Fibroblast of skin of abdomen (primary cell): ENCODE measurements at places on chromosomes 2 and 18.

DNA sequence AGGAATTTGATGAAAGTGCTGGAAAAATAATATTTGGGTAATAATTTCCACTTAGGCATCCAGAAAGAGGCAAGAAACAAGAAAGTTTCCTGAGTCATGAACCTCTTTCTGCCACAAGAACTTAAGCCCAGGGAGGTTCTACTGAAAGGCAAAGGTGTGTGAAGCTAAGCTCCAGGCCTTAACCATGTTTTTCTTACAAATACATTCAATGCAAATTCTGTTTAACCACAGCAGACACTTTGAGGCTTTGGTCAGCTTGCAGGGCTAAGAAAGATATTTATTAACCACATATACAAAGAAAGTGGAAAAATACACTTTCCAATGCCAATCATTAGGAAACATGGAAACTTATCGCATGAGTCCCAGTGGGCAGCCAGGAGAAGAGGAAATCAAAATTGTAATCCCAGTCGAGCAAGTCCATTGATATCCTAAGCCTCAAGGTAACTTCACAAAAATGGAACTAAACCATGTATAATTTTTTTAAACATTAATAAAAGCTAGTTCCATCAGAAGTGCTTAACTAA is 68.3 kb downstream of the PIEZO2 start:
- no peak for DNase-seq

- no peak for DNase-seq
These were observed 1.8 kb upstream of the PCARE start for GRCh38 chr2:29075894-29076705.

DNA sequence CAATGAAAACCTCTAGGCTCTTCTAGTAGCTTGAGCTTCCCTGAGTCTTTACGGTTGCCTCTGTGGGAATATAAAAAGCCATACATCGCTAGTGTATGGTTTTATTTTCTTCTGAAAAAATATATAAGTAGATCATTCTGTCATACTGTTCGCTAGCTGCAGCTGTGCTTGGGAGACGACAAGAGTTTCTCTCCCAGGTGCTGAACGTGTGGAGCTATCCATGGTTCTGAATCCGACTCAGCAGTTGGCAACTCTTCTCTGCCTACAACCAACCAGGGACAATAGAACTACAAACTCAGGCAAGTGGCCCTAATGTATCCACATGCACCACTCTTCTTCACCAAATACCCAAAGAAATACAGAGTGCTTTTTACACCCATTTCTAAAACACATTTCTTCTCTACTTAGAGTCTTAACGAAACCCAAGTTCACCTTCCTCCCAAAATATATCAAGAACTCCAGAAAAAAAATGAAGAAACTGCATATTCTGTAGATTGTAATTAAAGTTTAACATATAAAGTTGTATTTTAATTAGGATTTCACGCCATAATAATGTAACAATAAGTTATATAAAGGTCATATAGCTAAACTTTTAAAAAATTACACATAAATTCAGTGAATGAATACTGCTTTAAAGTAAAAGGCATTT is 2.2 kb upstream of the KCNH7 start:
- peak; percentile 60 for DNase-seq

- peak; percentile 81 for DNase-seq
These were observed 67.3 kb downstream of the RHBDD1 start for GRCh38 chr2:226903179-226903578.

DNA sequence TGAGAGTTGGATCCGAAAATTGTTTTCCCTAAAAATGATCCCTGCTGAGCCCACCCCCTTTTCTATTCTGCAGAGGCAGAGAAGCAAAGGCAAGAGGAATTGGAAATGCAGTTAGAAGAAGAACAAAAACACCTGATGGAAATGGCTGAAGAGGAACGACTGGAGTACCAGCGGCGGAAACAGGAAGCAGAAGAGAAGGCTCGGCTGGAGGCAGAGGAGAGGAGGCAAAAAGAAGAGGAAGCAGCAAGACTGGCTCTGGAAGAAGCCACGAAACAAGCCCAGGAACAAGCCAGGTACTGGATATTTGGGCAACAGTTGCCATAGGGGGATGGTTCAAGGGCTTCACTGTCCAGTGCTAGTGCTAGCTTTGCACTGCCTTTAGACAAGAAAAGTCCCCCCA is 41.7 kb downstream of the SUMO1 start:
- no peak for DNase-seq

GRCh38 chr2:234676783-234677450 is 180.0 kb upstream of the ARL4C start:
- DNase-seq: no peak

DNA sequence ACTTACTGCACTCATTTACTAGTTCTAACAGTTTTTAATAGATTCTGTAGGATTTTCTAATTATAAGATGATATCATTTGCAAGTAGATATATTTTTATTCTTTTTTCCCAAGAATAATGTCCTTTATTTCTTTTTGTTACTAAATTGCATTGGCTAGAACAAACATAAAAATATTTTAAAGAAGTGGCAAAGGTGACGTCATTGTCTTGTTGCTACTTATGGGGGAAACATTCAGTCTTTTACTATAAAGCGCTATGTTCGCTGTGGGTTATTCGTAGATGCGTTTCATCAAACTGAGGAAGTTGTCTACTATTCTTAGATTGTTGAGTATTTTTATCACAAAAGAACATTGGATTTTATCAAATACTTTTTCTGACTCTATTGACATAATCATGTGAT is 765.2 kb upstream of the POU3F3 start:
- DNase-seq: no peak
